ENCODE measurements at places on chromosomes 11 and 22.

DNA sequence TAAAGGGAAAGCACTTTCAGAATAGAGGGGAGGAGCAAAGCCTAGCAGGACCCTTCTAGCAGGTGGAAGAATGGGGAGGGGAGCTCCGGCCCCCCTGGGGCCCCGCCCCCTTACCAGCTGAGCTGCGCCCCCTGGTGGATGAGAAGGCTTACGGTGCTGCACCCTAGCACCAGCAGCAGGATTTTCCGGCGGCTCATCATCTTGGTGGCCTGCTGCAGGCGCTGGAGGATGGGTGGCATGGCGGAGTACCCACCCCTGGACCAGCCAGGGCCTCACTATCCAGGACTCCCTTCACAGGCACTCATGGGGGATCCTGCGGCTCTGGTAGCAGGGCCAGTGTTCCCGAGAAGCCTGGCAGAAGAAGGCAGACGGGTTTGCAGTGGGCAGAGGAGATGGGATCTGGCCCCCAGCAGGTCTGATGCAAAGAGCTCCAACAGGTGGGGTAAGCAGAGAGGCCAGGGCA, 3.8 kb downstream of the GAL3ST3 start:
- peak; percentile 84 for DNase-seq

GRCh38 chr22:49958931-49959781, 1.4 kb upstream of the PIM3 start:
- no peak for DNase-seq

GRCh38 chr11:86551288-86552092, 120.9 kb downstream of the ME3 start:
- no peak for DNase-seq

- no peak for DNase-seq
These were observed 50.2 kb upstream of the TP53I11 start for GRCh38 chr11:45000918-45001317.

- DNase-seq: peak; percentile 17
These were observed 22.6 kb upstream of the HIPK3 start for GRCh38 chr11:33234397-33235190.

GRCh38 chr11:1486054-1486825, at the start of gene MOB2:
Gene MOB2 (minus strand): TSS chr11:1486779. CDS start chr11:1486556, 223 bp downstream.
- DNase-seq: peak; percentile 56

- no peak for DNase-seq
These were observed 124.2 kb downstream of the MIAT start for GRCh38 chr22:26781596-26781995.

- no peak for DNase-seq
These were observed 20.5 kb upstream of the IL17REL start for GRCh38 chr22:50032941-50033601.

DNA sequence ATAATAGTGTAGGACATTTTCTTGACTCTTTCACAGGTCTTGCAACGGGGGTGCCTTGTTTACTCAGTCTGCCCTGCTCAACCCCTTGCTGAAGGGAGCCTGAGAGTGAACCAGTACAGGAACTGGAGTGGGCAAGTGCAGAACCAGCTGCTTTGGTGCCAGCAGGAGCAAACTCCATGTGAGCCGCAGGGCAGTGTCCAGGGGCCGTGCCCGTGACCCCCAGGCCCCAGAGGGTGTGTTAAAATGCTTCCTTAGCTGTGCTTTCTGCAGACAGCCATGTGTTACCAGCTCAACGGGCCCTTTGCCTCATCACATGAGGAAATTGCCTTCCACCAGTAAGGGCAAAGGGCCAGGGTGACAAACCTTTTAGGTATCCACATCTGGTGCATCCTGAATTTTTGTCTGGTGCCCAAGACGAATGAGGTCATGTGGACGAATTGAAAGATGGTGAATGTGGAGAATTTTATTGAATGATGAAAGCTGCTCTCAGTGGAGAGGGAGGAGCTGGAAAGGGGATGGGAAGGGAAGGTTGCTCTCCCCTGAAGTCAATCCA, 53.6 kb upstream of the OR5D13 start:
- DNase-seq: no peak

DNA sequence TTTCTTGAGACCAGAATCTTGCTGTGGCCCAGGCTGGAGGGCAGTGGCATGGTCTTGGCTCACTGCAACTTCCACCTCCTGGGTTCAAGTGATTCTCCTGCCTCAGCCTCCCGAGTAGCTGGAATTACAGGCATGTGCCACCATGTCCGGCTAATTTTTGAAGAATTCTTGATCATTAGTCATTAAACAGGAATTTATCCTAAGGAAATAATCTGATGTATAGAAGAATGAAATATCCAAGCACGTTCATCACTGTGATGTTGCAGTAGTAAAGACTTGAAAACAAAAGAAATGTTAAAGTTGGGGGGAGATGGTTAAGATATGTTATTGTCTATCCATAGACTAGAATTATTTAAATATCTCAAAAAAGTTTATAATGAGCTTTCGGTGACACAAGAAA, 23.6 kb downstream of the CBL start:
- no peak for DNase-seq

DNA sequence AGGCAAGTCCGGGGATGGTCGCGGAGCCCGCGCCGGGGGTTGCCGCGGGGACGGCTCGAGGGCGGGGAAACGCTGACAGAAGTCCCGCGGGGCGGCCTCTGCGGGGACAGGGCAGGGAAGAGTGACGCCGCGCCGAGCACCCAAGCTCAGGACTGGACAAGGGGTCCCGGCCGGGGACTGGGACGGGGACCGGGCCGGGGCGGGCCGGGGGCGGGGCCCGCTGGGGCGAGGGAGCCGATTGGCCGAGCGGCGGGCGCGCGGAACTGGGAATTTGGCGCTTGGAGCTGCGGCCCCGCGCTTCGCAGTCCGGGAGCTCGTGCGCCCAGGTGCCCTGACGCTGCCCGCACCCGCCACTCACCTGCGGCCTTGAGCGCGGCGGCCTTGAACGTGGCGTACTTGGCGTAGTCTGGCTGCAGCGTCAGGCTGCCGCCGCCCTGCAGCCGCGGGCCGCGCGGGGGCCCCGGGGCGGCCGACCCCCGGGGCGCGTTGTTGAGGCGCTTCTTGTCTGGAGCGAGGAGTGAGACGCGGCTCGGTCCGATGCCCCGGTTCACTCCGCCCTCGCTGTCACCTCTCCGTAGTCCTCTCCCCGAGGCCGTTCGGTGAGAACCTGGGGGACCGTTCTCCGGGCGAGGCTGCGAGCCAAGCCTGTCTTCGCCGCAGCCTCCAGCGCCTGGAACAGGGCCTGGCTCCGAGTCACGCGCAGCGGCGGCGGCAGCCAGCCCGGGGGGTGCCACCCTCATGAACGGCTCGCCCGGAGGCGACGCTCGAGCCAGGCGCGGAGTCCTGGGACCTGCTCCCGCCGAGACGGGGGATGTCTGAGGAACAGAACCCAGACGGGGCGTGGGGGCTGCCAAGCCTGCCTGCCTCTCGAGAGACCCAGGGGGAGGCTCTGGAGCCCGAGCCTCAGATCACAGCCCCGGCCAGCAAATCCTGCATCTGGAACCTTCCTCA, 4.5 kb downstream of the SHISA8 start:
- peak; percentile 55 for DNase-seq

All from suppressor macrophage treated with lipopolysaccharide for 1 hour (primary cell).